ENCODE measurements at places on chromosomes 4 and X.

GRCh38 chrX:18297251-18297650, 57.2 kb downstream of the SCML2 start:
- no peak for DNase-seq

GRCh38 chr4:149884529-149885181, 69.0 kb upstream of the IQCM start:
- no peak for DNase-seq

GRCh38 chrX:137425273-137425902, 140.5 kb upstream of the ZIC3 start:
- DNase-seq: no peak

DNA sequence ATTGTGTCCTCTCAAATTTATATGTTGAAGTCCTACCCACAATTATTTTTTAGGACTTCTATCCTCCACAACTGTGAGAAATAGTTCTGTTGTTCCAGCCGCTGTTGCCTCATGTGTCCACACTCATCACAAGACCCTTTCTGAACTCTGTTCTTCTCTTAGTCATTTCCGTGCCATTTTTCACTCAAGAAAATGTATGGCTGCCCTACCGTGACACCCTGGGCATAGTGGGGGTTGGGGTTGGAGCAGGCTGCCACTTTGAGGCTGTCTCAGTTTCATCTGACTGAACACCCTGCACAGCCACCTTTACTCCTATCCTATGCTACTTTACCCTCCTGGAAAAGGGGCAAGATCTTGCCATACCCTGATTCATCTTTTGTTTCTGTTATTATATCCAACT, 319.1 kb downstream of the TENM3 start:
- no peak for DNase-seq

Measured in anterior cingulate cortex (tissue), 58 donors.